ENCODE measurements at places on chromosomes 6 and 20.

GRCh38 chr6:147149092-147149491 is 55.1 kb upstream of the STXBP5 start:
- DNase-seq, result no peak

- no peak for DNase-seq
Observed at GRCh38 chr6:52731719-52732118, 31.6 kb downstream of the GSTA2 start.

DNA sequence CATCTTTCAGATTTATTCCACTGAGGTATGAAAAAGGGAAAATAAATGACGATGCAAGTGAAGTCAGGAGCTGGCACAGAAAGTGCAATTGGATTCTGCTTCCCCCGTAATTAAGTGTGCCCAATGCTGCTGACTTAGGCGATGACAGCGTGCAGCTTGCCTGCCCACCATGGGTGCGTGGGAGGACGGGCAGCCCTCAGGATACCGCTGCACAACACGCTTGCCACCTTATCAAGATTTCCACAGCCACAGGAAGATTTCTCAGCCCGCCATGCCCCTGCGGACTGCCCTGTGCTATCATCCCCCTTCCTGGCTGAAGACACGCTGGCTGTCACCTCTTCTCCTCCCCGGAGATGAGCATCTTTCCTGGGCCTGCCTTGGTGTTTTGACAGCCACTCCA is 103.3 kb upstream of the BACH2 start:
- no peak for DNase-seq

DNA sequence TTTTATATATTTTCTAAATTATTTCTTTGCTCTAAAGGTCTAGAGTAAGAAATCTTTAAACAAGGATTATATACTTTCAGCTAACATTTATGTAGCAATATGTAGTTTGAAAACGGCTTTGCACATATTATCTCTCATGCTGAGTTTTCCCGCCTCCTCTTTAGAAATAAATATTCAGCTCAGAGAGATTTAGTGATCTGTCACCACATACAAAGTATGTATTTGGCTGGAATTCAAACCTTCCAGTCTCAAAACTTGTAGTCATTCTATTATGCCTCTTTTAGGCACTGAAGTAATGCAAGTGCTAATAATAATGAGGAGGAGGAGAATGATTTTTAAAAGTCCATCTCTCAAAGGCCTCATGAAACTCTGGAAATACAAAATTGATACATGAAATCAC is 525.0 kb downstream of the GRIK2 start:
- DNase-seq, result no peak

DNA sequence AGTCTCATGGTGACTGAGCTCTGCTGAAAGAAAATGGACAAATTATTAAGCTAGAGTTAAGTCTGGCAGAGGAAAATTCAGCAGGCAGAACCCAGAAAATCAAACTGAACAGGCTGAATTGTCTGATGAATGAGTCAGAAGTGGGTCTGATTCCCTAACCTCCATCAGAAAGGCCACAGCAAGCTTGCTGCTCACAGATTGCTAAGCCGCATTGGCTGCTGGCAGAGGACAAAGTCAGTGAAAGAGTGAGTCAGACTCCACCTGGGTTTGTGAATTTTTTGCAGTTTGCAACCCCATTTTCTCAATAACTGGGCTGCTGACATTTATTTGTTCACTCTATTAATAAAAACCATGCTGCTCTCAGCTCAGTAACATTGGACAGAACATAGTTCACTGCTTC is 191.3 kb downstream of the EPM2A start:
- DNase-seq, result no peak

- no peak for DNase-seq
Observed at GRCh38 chr20:63599396-63600050, 25.5 kb upstream of the HELZ2 start.

- DNase-seq, result no peak
Observed at GRCh38 chr6:10230531-10230930, 184.3 kb downstream of the TFAP2A start.

DNA sequence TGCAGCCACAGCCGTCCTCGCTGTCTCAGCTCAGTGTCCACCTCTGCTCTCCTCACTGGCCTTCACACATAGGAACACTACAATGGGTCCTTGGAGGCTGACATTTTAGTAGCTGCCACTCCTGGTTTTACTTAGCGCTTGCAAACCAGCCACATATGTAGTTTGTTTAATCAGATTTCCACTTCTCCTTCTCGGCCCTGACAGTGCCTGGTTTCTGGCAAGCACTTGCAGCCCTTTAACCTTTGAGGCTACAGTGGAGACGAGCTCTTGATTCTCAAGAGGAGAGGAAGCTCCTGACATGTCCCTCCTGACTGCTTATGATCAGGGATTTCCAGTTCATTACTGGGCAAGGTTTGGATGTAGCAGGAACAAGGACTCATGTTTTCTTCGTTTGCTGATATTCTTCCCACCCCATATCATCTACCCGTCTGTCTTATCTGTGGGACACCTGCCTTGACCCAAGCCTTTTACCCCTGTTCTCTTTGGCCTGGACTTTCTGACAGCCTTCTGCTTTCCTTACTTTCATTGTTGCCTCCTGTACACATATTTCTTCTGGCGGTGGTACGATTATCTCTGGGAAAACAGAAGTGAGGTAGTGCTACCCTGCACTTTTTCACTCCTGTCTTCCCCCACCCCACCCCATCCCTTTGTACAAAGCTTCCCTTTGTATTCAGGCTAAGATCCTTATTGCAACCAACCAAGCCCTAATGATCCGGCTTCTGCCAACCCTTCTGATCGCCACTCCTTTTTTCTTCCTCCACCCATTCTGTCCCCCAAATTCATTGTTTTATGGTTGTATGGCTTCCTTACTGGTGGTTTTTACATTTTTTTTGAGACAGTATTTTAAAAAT is 31.2 kb downstream of the CEP43 start:
- DNase-seq, result no peak

DNA sequence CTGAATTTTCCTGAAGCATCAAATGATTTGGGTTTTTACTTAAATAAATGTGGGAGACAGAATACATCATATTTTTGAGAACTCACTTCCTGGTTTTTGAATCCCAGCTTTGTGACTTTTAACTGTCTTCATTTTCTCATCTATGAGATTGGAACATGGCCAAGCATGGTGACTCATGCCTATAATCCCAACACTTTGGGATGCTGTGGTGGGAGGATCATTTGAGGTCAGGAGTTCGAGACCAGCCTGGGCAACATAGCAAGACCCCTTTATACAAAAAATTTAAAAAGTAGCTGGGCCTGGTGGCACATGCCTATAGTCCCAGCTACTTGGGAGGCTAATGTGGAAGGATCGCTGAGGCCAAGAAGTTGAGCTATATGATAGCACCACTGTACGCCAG is 122.3 kb downstream of the QKI start:
- DNase-seq, result no peak

DNA sequence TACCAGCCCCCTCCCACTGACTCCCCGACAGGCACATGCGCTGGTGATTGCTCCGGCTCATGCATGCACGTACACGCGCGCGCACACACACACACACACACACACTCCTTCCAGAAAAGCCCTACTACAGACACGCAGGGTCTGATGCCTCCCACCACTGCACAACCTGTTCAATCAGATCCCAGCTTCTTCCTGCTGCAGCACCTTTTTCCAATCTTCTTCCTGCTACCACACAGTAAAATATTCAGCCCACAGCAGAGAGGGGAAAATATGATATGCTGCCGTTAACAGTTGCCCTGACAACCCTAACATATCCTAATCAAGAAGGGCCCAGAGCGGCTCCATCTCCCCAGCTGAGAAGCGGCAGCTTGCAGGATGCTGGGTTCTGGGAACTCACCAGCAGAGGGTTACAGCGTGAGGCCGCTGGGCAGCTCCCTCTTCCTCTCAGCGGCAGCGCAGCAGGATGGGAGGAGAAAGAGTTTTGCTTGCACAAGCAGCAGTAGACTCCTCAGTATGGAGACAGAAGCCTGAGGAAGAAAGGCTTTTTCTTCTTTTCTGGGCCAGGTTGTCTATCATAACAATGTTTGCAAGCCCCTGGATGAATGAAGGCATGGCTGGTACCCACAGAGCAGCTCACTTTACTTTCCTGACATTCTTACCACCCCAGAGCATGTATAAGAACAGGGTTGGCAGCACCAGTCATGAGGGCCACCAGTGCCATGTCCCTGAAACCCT is 23.9 kb downstream of the MAP7 start:
- peak; percentile 79 for DNase-seq

DNA sequence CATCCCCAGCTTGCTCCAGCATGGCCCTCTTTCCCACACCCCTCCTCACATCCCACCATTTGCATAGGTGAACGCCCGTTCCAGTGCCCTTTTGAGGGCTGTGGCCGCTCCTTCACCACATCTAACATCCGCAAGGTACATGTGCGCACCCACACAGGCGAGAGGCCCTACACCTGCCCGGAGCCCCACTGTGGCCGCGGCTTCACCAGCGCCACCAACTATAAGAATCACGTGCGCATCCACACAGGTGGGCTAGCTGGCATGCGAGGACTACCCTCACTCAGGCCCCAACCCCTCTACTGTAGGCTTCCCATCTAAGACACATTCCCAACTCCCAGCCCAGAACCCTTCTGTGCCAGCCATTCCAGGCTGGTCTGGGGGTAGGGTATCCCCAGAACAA is 6.1 kb upstream of the DEF6 start:
- no peak for DNase-seq

GRCh38 chr20:19344341-19344740 is 131.9 kb downstream of the SLC24A3 start:
- DNase-seq, result no peak

- DNase-seq, result no peak
Observed at GRCh38 chr6:108797951-108798669, 50.1 kb upstream of the ARMC2 start.

DNA sequence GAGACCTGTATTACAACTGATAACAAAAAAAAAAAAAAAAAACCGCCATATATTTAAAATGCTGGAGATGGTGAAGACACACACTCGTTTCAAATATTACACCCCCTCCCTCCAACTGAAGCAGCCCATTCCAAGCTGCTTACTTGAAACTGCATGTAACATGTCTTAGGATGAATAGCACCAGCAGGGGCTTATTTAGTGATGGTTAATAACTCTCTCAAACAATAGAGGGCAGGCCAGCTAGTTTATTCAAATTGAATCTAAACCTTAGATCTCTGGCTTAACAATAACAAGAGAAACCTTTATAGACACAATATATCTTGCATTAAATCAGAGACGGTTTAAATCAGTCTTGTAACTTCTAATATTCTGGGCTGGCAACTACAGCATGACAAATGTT is 9.3 kb upstream of the JPH2 start:
- DNase-seq, result no peak

DNA sequence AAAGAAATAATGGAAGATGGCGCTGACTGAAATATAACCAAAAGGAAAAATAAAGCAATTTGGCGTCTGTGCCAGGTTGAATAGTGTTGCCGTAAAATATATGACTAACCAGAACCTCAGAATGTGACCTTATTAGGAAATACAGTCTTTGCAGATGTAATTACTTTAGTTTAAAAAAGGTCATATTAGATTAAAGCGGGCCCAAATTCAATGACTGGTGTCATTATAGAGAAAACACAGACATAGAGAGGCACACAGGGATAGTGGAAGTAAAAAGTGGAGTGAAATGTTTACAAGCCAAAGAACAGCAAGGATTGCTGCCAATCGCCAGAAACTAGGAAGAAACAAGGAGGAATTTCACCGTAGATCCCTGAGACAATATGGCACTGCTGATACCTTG is 521.2 kb downstream of the FRK start:
- DNase-seq, result no peak

GRCh38 chr20:59421920-59422637 is 121.7 kb downstream of the EDN3 start:
- no peak for DNase-seq

GRCh38 chr20:43901296-43901695 is 13.4 kb upstream of the TOX2 start:
- DNase-seq, result no peak

- no peak for DNase-seq
Observed at GRCh38 chr6:127383988-127384387, 40.6 kb upstream of the ECHDC1 start.

All from nucleus accumbens (tissue), 56 donors.